ENCODE measurements at places on chromosomes 3 and 15.

DNA sequence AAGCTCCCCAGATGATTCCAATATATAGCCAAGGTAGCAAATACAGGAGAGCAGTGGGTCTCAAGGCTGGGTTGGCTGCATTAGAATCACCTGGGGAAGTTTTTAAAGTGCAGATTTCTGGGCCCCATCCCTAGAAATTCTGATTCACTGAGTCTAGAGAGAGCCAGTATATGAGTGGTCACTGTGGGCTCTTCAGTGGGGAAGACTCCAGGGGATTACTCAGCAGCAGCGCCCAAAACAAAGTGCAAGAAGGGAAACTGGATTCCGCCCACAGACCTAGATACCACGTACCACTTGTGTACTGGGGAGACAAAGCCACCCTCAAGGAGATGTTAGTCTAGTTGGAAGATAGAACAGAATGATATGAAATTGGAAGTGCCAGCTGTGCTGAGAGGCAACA lies 40.0 kb downstream of the NME9 start:
- H3K36me3 ChIP-seq, result peaks cover 88% of the 10 kb centered on the region
- H3K4me1 ChIP-seq, result no peaks in the 10 kb centered on the region
- no peak for DNase-seq
- H3K4me3 ChIP-seq, result no peak overlapping the region
- no peak overlapping the region for H3K27ac ChIP-seq
- H3K27me3 ChIP-seq, result no peaks in the 10 kb centered on the region

- no peak overlapping the region for H3K27ac ChIP-seq
- peak; percentile 45 for DNase-seq
- no peak overlapping the region for H3K4me3 ChIP-seq
- no peaks in the 10 kb centered on the region for H3K27me3 ChIP-seq
Measured at GRCh38 chr15:78979456-78980320, 34.8 kb upstream of the CTSH start.

DNA sequence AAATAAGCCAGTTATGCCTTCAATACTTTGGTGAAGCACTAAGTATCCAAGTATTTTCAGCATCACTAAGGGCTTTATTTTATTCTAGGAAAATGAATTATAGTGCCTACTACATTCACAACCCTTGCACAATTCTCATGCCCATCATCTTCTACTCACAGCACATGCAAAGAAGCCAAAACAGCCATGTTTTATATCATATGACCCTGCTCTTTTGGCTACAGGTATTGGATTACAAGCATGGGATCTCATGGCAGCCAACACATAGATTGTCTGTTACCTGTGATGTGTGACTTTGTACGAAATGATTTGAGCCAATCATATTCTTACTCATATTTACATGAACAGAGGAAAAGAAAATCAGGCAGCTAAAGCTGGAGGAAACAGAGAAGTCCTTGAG lies 38.6 kb downstream of the STT3B start:
- peaks cover 40% of the 10 kb centered on the region for H3K4me1 ChIP-seq
- DNase-seq, result no peak

GRCh38 chr3:123521179-123521969 lies 63.5 kb downstream of the HACD2 start:
- H3K4me3 ChIP-seq, result no peak overlapping the region
- no peak for DNase-seq
- no peak overlapping the region for H3K27ac ChIP-seq
- H3K36me3 ChIP-seq, result peaks cover 12% of the 10 kb centered on the region

DNA sequence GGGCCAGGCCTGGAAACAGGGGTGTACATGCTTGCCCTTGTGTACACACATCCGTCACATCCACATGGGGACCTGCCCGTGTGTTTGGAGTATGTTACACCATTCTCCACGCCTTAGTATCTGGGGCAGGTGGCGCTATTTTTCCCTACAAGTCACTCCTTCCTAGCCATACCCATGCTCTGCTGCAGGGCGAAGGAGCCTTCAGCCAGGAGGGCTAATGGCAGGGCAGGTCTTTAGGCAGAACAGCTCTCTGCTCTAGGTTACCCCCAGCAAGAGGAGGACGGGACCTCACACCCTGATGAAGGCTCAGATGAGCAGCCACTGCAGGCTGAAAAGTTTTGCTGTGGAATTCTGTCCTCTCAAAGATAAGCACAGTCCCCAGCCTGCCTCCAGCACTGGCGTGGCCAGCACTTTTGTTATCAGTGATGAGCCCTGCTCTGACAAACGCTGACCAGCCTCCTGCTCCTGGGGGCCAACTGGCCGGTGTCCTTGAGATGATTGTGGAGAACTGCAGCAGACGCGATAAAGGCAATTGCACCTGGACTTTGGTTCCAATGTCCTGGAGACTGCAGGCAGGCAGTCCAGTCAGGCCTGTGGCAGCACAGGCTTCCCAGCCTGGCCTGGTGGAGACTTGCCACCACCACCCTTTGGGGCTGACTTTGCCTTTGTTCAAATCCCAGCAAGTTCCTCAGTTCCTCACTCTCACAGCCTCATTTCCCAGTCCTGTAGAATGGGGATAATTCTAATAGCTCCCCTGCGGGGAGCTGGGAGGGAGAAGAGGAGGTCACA lies 19.8 kb upstream of the PIGZ start:
- no peaks in the 10 kb centered on the region for H3K27me3 ChIP-seq
- H3K4me1 ChIP-seq, result no peaks in the 10 kb centered on the region
- H3K27ac ChIP-seq, result no peak overlapping the region
- H3K4me3 ChIP-seq, result no peak overlapping the region

GRCh38 chr15:80090041-80090440 lies 30.6 kb downstream of the ZFAND6 start:
- no peaks in the 10 kb centered on the region for H3K36me3 ChIP-seq
- H3K27ac ChIP-seq, result no peak overlapping the region
- no peak overlapping the region for H3K4me3 ChIP-seq
- no peak for DNase-seq

DNA sequence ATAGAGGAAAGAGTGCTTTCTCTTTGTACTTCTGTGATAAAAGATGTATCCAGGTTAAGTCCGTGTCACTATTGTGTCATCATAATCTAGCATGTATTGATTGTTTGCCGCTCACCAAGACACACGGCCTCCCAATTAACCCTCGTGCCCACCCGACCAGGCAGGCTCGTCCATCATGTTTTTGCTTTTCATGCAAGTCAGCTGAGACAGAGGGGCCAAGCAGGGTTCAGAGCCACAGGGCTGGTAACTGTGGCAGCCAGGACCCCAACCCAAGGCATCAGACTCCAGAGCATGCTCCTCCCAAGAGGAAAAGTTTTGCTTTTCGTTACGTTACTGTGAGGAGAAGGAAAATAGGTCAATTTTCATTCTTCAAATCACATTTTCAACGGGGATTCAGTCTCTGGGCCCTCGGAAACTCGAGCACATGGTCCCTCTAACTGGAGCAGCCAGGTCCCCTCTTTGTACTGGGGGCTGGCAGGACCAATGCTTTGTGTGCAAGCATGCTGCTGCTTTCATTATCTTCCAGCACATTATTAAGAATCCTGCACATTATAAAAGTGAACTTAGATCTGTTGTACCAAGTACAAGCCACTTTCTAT lies 161.1 kb upstream of the TOPAZ1 start:
- no peaks in the 10 kb centered on the region for H3K36me3 ChIP-seq
- no peak for DNase-seq
- H3K4me1 ChIP-seq, result no peaks in the 10 kb centered on the region
- H3K27me3 ChIP-seq, result peaks cover under 1% of the 10 kb centered on the region
- no peak overlapping the region for H3K4me3 ChIP-seq

DNA sequence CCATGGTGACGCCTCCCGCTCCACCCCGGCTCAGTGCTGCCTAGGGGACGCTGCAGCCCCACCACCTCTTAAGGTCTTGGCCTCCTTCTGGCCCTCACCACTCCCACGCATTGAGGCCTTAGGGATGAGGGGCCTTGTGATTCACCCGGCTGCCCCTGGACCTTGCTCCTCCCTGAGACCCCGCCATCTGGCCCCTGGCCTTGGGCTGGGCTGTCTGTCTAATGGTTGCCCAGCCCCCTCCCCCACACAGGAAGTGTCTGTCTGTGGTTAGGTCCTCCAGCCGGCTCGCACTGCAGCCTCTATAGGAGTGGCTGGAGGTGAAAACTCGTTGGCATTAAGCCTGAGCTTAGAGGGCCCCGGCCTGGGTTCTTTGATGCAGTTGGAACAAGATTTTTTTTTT lies 21.5 kb upstream of the MTHFS start:
- H3K4me3 ChIP-seq, result no peak overlapping the region
- peaks cover 8% of the 10 kb centered on the region for H3K4me1 ChIP-seq
- no peak overlapping the region for H3K27ac ChIP-seq
- H3K36me3 ChIP-seq, result peaks cover 31% of the 10 kb centered on the region
- H3K27me3 ChIP-seq, result no peaks in the 10 kb centered on the region
- DNase-seq, result no peak

GRCh38 chr3:77222701-77223100 lies 182.8 kb downstream of the ROBO2 start:
- no peak overlapping the region for H3K27ac ChIP-seq
- no peak overlapping the region for H3K4me3 ChIP-seq
- H3K4me1 ChIP-seq, result no peaks in the 10 kb centered on the region
- no peaks in the 10 kb centered on the region for H3K36me3 ChIP-seq
- no peak for DNase-seq
- no peaks in the 10 kb centered on the region for H3K27me3 ChIP-seq

DNA sequence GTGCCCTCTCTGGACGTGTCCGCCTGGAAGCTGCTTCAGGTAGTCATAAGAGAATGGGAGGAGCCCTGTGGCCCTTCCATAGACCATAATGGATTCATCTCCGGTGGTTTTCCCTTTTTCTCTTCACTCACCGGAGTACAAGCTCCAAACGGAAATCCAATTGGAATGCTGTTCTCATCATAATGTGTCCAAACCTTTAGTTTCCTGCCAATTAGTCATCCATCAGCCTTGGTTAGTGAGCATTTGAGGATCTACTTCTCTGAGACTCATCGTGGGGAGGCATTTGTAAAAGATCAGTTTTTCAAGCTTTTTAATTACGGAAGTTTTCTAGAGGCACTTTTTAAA lies 34.9 kb downstream of the ABHD2 start:
- no peak for DNase-seq
- peaks cover 20% of the 10 kb centered on the region for H3K36me3 ChIP-seq

DNA sequence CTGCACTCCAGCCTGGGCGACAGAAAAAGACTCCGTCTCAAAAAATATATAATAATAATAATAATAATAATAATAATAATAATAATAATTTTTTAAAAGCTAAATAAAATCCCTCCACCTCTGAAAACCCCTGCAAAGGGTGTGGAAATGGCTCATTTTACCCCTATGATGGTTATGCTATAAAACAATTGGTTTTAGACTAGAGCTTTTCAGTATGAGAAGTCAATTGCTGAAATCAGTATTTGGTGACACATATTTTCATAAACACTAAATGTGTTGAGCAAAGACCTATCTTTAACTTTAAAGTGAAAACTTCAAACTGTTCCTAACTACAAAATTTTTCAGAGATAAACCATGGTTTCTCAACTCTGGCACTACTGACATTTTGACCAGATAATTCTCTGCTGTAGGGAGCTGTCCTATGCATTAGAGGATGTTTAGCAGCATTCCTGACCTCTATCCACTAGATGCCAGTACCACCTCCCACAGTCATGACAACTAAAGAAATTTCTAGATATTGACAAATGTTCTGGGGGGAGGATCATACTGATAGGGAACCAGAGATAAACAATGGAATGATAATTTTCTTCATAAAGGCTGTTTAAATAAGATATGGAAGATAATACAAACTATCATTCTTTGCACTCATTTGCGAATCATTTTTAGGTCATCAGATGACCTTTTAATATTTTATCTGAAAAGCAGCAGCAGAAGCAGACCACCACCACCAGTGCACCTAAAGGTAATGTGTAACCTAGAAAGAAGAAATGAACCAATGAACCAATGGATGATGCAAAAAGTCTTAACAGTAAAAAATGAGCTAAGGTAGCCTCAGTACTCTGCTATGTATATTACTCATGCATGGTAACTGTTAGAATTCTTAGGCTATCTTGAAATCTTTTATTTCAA lies 13.8 kb downstream of the PTPN9 start:
- no peaks in the 10 kb centered on the region for H3K4me1 ChIP-seq
- no peak for DNase-seq
- no peaks in the 10 kb centered on the region for H3K27me3 ChIP-seq
- H3K4me3 ChIP-seq, result no peak overlapping the region
- peaks cover 4% of the 10 kb centered on the region for H3K36me3 ChIP-seq

- H3K27ac ChIP-seq, result no peak overlapping the region
- H3K4me3 ChIP-seq, result no peak overlapping the region
- DNase-seq, result no peak
- no peaks in the 10 kb centered on the region for H3K36me3 ChIP-seq
- no peaks in the 10 kb centered on the region for H3K27me3 ChIP-seq
Measured at GRCh38 chr15:73212424-73212823, 156.3 kb downstream of the HCN4 start.

- no peak for DNase-seq
- H3K27ac ChIP-seq, result no peak overlapping the region
- peaks cover 4% of the 10 kb centered on the region for H3K27me3 ChIP-seq
- H3K36me3 ChIP-seq, result no peaks in the 10 kb centered on the region
Measured at GRCh38 chr15:28913171-28913765, 27.5 kb downstream of the APBA2 start.

GRCh38 chr15:24985224-24985623 lies 30.4 kb downstream of the SNRPN start:
- H3K27me3 ChIP-seq, result no peaks in the 10 kb centered on the region
- no peak for DNase-seq
- peaks cover 70% of the 10 kb centered on the region for H3K36me3 ChIP-seq
- H3K4me1 ChIP-seq, result no peaks in the 10 kb centered on the region

- H3K36me3 ChIP-seq, result no peaks in the 10 kb centered on the region
- H3K27ac ChIP-seq, result no peak overlapping the region
- DNase-seq, result peak; percentile 29
- H3K4me3 ChIP-seq, result no peak overlapping the region
- H3K4me1 ChIP-seq, result no peaks in the 10 kb centered on the region
- no peaks in the 10 kb centered on the region for H3K27me3 ChIP-seq
Measured at GRCh38 chr3:61530355-61530754, 31.0 kb upstream of the PTPRG start.

DNA sequence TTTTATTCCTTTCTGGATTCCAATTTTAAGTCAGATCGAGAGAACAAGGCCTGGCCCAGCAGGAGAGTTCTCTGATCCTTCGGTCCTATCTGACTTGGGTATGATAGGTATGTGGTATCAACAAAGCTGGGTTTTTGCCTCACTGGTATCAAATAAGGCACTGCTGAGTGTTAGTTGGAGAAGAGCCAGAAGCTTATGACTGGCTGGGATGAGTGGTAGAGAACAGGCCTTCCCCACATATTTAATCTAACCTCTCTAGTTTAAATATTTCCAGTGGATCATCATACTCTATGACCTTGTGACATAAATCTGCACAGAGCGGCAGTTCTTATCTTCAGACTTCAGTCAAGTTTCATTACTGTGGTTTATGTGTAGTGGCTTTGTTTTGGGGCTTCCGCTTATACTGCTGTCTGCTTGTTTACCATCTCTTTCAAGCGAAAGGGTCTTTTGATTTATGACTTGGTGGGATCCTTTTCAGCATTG lies 164.5 kb downstream of the PTPRG start:
- DNase-seq, result no peak
- no peak overlapping the region for H3K4me3 ChIP-seq
- H3K27ac ChIP-seq, result no peak overlapping the region
- no peaks in the 10 kb centered on the region for H3K27me3 ChIP-seq
- H3K36me3 ChIP-seq, result no peaks in the 10 kb centered on the region

- DNase-seq, result peak; percentile 5
- no peak overlapping the region for H3K4me3 ChIP-seq
- H3K36me3 ChIP-seq, result no peaks in the 10 kb centered on the region
- H3K4me1 ChIP-seq, result no peaks in the 10 kb centered on the region
Measured at GRCh38 chr3:166013073-166013679, 176.0 kb upstream of the BCHE start.

GRCh38 chr3:139119331-139120025 lies 74.8 kb upstream of the PRR23C start:
- no peak for DNase-seq
- H3K27ac ChIP-seq, result no peak overlapping the region
- H3K27me3 ChIP-seq, result no peaks in the 10 kb centered on the region
- H3K4me3 ChIP-seq, result no peak overlapping the region
- no peaks in the 10 kb centered on the region for H3K36me3 ChIP-seq
- no peaks in the 10 kb centered on the region for H3K4me1 ChIP-seq

Data from DND-41 (cell line).